ENCODE measurements at places on chromosomes 7 and 10.

DNA sequence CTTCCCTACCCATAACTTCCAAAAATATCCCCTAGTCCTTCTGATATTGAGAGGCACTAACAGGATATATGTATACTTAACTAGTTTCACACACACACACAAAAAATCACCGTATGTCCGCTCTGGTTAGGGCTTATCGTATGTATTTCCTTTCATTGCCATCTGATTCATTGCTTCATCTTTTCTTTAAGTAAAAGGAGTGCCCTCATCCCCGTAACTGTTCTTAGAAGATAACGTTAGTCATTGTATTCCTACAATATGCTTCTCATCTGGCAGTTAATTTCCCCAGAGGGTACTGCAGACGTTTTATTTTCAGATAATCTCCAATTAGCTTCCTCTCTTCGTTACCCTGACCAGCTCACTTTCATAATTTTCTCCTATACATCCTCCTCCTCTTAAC lies 37.3 kb downstream of the NRCAM start:
- no peak for DNase-seq

GRCh38 chr7:109699661-109700060 lies 1130.0 kb downstream of the DNAJB9 start:
- DNase-seq: no peak

DNA sequence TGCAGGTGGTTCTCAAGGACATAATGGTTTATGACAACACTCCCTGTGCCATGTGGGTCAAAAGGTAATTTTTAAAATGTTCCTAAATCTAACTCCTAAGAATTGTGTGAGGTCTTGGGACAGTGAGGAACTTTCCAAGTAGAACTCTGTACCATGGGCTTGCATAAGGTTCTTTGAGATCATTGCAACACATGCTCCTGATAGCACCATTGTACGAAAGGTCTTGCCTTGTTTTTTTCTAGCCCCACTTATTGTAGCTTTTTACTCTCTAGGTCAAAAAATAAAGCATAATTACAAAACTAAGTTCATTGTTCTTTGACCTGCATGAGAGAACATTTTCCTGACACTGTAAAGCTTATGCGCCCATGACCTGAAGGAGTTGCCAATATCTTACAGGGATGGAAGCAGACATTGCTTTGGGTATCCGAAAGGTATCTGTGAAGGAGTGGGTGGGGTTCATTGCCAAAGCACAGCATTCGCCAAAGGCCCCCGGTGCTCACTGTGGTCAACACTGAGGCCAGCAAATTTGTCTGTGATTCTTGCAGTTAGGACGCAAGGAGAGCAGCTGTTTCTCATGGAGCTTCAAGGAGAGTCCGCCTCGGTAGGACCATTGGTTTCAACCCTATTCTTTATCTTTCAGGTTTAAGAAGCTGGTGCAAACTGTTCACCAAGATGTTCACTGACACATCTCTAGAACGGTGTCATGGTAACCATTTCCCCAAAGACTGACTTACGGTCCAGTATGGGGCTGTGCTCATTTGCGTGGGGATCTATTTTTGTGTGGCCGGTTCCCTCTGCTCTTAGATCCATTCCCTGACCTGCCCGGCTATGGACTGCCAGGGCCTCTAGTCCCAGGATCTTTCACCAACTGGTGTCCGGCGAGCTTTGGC lies 7.6 kb upstream of the PRKAG2 start:
- DNase-seq: no peak

- no peak for DNase-seq
Observed at GRCh38 chr10:49139028-49139845, 5.4 kb upstream of the FAM170B start.

DNA sequence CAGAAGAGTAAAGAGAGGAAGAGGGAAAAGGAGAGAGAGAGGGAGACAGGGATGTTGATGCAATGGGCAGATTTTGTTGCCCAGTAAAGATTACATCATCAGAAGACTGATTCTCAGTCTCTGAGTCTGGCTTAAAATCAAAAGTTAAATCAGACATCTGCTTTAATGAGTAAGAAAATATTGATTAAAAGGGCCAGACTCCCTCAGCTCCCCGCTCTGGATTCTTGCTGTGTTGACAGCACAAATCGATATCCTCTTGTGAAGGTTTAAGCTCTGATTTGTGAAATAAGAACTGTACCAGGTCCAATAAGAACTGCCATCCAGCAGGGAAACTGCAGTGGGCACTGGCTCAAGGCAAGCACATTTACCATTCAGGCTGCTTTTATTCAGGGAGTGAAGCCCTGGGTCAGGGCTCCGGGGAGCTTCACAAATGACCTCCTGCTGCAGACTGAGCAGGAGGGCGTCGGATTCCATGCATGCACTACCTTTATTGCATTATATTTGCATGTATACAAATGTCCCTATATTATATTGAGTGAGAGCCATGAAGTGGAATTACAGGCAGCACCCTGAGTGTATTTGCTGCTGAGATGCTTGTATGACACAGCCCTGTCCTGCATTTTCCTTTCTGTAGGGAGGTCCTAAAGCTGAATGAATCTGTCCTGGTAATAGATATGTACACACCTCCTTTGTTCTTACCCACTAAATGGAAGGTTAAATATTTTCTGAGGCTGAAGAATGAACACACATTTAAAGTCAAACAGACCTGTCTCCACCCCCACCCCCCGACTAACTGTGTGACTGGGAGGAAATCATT lies 401.5 kb downstream of the REEP3 start:
- DNase-seq: no peak

GRCh38 chr10:60737242-60737641 lies 41.0 kb upstream of the CDK1 start:
- no peak for DNase-seq

- DNase-seq: no peak
Observed at GRCh38 chr10:91250341-91250740, 29.9 kb downstream of the PCGF5 start.

Measured in thymus (tissue), 14 donors.